CD4-positive, alpha-beta T cell treated with Interleukin-10 for 1 hour (primary cell): ENCODE measurements at places on chromosomes 3 and 15.

DNA sequence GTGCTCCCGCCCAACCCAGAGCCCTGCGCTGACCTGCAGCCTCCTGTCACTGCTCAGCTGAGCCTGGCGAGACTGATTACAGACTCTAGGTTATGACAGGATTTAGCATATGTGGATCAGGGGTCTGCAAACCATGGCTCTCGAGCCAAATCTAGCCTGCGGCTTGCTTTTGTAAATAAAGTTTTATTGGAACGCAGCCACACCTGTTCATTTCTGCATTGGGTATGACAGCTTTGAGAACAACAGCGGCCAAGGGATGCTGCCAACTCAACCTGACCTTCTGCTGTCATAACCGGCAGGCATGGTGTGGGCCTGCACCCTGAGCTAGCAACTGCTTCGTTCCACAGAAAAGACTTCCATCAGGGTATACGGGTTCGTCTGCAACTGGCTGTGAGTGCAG is 50.5 kb upstream of the IQSEC1 start:
- DNase-seq = no peak

DNA sequence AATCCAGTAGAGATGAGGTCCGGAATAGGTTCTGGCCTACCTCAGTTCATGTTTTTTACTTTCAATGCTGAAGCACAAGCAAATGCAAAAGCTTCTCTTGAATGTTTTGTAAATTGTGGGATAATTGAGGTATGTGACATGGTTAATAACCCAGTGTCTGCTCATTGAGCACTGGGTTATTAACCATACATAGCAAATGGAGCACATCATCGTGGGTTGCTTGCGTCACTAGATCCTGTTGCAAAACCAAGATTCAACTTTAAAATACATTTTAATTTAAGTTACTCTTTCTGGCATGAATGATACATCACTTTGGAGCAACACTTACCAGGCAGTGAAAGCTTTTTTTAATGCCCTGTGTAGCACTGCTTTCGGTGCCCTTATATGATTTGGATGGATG is 165.6 kb downstream of the IGF1R start:
- no peak for DNase-seq

- DNase-seq = no peak
These were observed 2.6 kb upstream of the UPK1B start for GRCh38 chr3:119170821-119171220.

DNA sequence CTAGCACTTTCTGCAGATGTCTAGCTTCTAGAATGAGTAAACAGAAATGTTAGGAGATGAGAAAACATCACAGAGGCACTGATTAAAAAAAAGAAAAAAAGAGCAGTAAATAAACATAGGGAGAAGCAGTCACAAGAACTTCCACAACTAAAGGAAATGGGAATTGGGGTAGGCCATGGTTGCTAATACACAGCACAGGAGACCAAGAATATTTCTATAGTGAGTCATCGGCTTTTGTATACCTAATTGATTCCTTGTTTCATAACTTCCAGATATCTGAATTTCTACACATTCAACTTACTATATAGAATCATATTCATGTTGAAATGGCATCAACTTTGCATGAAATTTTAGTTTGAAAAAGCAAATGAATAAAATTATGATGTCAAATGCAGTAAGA is 47.3 kb upstream of the TCF12 start:
- DNase-seq = no peak

DNA sequence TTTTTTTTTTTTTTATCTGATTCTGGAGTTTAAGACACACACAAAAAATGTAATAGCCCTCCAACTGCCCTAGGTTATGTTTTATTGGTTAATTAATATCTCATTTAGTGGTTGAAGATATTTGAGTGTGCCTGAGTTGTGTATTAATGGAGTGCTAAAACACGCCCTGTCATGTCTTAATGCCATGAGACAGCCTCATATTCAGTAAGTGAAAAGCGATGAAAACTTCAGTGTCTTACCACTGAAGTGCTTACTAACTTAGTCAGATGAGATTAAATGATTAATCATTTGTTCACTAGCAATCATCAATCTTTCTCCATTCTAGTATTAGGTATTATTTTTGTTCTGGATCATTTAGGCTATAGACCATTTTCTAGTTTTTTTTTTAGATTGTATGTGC is 544.7 kb upstream of the ROBO2 start:
- no peak for DNase-seq

GRCh38 chr15:33309602-33310276 is 1.0 kb upstream of the RYR3 start:
- no peak for DNase-seq

GRCh38 chr15:60777558-60777957 is 298.6 kb upstream of the ICE2 start:
- DNase-seq = no peak

GRCh38 chr3:21509731-21510470 is 241.1 kb downstream of the ZNF385D start:
- no peak for DNase-seq

DNA sequence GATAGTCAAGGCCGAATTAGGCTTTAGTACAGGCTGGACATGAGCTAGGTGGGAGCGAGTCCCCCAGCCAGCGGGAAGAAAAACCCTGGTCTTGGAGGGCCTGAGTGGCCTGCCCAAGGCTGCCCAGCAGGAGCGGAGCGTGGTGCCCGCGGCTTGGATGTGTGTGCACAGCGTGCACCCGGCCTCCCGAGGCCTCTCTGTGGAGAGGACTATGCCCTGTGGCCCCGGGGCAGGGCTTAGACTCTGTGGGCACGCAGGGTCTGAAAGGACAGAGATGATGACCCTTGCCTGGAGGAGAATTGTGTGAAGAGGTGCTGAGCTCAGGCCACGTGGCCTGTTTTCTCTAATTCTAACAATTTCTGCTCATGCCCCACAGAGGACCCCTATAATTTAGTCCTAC is 124.6 kb upstream of the IQSEC1 start:
- DNase-seq = no peak

DNA sequence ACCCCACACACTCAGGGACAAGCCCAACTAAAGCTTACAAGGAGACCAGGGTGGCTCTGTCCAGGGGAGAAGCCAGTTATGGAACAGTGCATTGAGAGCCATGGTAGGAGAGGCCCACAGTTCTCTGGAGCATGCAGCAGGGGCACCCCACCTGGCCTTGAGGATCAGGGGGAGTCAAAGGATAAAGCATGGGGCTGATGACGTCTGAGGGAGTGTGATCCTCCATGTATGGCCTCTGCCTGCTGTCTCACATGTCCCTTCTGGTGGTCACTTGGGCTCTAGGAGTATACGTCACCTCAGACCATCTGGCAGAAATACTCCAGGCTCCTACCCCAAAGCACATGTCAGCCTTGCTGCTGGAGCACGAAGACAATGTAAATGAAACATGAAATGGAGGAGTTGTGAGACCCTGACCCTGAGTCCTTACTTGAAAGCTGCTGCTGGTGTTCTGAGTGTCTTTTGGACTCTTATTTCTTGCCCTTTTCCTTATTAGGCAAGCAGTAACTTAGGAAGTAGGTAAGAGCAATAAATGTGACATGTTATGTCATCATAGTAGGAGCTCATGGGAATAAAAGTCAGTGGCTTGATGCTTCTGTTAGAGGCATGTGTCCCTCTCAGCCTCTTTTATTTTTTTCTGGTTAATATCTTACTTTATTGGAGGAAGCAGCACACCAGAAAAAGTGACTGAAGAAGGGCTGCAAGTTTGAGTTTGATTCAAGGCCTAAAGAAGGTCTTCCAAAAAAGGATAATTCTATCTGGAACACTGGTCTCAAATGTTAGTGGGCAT is 15.5 kb downstream of the SRPRB start:
- no peak for DNase-seq

DNA sequence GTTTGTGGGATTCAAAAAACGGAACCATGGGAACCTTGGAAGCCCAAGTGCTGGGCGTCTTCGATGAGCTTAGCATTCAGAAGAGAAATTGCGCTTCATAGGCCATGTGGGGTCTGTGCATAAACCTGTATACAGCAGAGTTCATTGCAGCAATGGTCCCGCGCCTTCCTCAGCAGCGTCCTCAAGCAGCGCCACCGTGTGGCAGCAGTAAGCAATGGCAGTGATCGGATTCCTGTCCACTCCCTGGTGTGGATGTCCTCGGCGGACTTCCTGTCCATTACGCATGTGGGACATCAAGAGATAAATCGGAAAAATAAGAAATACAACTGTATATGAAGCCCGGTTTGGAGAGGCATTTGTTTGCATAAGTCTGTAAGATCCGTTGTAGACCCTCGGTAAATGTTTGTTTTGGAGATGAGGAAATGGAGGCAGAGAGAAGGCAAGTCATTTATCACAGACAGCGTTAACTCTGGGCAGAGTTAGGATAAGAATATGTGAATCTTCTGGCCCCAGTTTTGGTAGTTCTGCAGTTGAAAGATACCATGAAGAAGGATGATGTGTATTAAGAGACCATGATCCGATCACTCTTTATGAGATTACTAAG is 57.7 kb downstream of the CNTN4 start:
- no peak for DNase-seq

DNA sequence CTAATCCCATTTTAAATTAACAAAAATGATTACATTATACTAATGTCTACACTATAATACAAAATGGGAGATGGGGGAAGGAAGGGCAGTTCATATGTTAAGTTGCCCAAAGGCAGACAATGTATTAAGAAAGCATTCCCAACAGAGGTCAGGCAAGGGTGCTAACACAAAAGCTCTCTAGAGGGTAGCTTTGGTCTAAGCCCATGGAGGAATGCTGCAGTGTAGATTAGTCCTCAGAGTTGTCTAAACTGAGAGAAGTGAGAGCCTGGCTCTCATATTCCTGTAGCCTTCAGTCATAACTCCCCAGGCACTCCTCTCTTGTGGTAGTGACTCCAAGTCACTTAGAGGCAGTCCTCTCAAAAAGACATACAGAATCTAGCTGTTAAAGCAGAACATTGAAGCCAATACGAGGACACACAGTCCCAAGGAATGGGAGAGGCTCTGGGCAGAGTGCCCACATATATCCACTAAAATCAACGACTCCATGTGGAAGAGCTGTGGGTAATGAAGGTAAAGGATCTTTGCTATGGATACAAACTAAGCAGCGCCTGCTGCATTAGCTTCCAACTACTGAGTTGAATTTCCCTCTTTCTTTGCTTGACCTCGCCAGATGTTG is 14.5 kb downstream of the NEK10 start:
- DNase-seq = no peak

- peak; percentile 59 for DNase-seq
These were observed 58.8 kb downstream of the ARHGAP31 start for GRCh38 chr3:119352863-119353527.

DNA sequence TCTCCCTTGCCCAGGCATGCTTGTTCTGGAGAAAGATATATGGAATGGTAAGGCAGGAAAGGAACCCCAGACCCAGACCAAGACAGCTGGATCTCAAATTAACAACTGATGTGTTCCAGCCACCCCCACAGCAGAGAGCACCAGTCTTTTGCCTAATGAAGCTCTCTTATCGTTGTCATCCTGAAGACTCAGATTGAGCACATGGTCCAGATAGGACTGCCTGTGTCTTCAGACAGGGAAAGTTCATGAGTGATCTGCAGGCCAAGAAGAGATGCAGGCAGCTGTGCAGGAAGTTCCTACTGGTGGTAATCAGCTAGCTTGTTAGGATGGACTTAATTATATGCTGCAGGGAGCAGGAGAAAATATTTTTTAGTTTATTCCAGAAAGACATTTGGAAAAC is 53.3 kb downstream of the PPP2R3A start:
- no peak for DNase-seq

- no peak for DNase-seq
These were observed 81.1 kb downstream of the MEGF11 start for GRCh38 chr15:66172324-66172980.

GRCh38 chr15:80028937-80029336 is 30.5 kb upstream of the ZFAND6 start:
- no peak for DNase-seq

DNA sequence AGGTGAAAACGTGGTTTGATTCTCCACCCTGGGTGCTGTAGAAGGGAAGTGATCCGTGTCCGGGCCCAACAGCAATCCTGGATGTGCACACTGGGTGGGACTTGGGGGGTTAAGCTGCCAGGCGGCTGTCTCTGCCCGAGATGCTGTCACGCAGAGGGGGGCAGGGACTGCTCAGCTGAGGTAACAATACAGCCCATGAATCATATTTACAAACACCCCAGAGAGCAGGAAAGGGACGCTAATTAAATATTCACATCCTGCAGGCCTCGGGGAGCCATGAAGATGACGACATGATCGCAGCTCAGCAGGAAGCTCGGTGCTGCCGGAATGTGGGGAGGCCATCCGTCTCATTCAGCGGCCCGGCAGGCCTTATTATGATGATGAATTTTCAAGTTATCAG is 17.9 kb upstream of the CRABP1 start:
- DNase-seq = no peak

DNA sequence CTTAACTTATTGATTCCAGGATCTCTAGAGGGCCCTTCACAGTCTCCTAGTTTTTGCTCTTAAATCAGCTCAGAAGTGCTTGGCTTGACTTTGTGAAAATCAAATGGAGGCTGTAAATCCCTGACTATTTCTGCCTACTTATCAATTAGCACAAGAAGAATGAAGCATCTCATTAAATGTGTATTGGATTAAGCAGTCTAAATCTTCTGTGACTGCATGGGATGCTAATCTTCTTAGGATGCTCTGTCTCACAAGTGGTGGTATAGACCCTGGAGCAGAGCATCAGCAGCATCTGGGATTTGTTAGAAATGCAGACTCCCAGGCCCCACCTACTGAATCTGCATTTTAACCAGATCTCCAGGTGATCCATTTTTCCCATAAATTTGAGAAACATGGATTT is 488.7 kb downstream of the AGBL1 start:
- no peak for DNase-seq

GRCh38 chr15:87245592-87245991 is 1010.9 kb downstream of the NTRK3 start:
- no peak for DNase-seq
